ENCODE measurements at places on chromosomes 1 and 21.

GRCh38 chr1:64733581-64734286, 11.1 kb upstream of the RAVER2 start:
- no peak for DNase-seq

- peak; percentile 6 for DNase-seq
Measured at GRCh38 chr1:193411714-193412113, 225.3 kb upstream of the B3GALT2 start.

GRCh38 chr1:54584575-54584974, 36.5 kb downstream of the ACOT11 start:
- DNase-seq: no peak

- no peak for DNase-seq
Measured at GRCh38 chr1:226274138-226274537, 34.8 kb downstream of the LIN9 start.

DNA sequence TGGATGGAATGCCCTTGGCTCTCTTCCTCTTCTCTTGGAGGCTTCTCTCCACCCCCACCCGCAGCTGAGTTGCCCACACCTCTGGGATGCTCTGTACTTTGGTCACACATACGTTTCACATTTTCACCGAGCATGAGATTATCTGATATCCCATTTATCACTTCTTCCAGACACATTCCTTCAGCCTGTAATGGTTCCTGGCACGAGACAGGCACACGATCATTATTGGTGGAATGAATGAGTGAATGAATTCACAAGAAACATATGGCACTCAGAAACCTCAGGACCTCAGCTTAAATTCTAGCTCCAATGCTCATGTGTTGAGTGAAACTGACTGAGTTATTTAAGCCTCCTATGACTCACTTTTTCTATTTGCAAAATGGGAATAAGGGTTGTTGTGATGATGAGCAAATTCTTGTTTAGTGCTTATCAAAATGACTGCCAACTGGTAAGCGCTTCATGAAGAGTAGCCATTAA, 242.7 kb upstream of the JUN start:
- peak; percentile 67 for DNase-seq

GRCh38 chr1:151060657-151061421, 642 bp downstream of the MLLT11 start:
- DNase-seq: no peak

DNA sequence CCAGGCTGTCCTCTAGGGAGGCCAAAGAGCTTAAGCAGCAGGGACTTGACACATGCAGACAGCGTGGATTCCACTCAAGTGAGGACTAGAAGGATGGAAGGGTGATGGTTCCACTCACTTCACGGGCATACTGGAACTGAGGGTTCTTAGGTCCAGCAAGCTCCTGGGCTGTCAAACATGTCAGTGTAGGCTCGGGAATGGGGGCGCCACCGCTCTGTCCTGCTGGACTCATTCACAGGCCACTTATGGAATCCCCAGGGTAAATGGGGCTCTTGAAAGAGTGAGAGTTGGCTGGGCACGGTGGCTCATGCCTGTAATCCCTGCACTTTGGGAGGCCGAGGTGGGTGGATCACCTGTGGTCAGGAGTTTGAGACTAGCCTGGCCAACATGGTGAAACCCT, 27.7 kb upstream of the CSF3R start:
- DNase-seq: no peak

GRCh38 chr21:42829417-42829816, 49.9 kb downstream of the WDR4 start:
- no peak for DNase-seq
